Stimulated activated CD8-positive, alpha-beta memory T cell treated with anti-CD3 and anti-CD28 coated beads, Interleukin-15, amount 100 ng/mL, for 1 hour (primary cell): ENCODE measurements at places on chromosomes 16 and 17.

DNA sequence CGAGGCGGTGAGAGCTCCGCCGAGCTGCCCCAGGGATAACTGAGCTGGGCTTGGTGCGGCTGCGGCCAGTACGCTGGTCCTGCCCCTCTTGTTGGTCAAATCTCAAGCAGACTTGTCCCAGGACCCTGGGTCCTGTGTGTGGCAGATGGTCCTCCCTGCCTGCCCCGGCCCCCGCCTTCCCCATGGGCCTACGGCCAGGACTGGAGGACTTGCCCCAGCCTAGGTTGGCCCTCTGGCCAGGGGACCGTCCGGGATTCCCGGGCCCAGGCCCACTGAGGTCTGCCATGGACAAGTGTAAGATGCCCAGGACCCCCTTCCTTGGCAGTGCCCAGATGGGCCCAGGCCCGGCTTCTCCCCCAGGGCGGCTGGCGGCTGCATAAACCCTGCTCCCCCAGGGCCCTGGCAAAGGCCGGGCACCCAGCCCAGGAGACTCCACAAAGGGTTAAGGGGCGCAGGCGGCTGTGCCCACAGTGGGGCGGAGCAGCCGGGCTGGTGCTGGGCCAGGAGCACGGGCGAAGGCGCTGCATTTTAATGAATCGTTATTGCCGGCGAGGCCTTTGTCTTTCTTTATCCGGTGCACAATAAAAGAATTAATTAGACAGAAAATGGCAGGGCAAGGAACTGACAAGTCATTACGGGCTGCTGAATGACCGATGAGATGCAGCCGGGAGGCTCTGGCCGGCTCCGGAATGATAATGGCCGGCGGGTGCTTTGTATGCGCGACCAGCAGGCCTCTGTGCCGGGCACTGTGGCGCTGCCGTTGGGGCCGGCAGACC is 9.1 kb downstream of the SOX8 start:
- DNase-seq: no peak

DNA sequence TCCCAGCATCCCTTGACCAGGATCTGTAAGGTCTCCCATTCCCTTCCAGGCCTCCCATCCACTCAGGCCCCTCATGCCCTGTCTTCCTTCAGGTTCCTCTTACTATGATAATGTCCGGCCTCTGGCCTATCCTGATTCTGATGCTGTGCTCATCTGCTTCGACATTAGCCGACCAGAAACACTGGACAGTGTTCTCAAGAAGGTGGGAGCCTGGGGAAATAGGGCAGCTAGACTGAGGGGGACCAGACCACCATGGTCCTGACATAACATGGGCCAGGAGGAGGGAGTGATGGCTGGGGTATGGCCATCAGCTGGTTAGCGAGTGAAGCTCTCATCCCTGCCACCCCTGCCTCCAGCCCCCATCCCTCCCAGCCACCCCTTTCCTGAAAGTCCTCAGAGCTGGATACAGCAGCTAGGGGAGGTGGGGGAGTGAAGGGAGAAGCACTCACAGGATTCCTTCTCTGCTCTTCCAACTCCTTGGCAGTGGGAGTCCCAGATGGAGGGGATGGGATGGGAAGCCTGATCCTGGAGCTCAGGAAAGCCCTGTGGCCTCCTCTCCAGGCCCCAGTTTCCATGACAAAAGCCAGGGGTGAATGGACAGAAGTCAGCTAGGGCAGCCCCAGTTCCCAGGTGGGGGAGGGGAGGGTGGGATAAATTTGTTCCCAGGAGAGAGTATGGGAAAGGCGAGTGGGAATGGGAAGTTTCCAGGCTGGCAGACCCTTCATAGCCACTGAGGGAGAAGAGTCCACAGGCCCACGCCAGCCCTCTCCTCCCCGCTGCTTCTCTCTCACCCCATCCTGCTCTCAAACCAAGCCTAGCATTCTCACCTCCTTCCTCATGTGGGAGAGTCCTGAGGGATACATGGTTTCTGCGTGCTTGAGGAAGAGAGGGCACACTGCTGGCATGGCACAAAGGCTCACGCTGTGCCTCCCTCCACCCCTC is 2.3 kb downstream of the RND2 start:
- no peak for DNase-seq

GRCh38 chr17:40097087-40097486 is 3.3 kb downstream of the NR1D1 start:
- no peak for DNase-seq

DNA sequence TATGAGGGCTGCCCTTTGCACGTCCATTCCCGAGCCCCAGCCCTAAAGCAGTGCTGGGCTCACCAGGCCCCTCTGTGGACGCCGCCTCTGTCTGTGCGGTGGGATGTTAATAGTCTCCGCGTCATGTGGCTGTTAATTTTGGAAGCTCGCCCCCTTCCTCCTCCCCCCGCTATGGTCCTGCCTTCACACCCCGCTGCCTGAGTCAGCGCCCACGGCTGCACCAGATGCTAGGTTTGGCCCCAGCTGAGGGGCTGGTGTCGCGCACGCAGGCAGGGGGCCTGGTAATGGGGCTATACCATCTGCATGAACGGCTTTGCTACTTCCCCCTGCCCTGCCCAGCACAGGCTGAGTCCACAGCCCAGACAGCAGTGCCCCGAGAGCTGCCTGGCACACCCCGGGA is 4.1 kb upstream of the SSTR5 start:
- no peak for DNase-seq

GRCh38 chr16:90044111-90044551 is 24.9 kb upstream of the DBNDD1 start:
- DNase-seq: no peak

DNA sequence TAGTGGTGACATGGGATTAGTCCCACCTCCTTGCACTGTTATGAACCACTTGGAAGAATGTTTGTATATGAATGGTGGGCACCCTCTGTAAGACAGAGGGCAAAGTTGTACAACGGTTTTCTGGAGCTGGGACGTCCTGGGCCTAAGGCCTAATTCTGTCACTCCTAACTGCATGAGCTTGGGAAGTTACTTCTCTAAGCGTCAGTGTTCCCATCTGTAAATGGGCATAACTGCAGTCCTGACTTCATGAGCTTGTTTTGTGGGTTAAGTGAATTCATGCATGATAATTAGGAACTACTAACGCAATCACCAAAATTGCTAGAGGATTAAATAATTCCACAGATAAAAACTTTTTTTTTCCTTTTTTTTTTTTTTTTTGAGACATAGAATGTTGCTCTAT is 1.8 kb downstream of the TBC1D16 start:
- DNase-seq: no peak

DNA sequence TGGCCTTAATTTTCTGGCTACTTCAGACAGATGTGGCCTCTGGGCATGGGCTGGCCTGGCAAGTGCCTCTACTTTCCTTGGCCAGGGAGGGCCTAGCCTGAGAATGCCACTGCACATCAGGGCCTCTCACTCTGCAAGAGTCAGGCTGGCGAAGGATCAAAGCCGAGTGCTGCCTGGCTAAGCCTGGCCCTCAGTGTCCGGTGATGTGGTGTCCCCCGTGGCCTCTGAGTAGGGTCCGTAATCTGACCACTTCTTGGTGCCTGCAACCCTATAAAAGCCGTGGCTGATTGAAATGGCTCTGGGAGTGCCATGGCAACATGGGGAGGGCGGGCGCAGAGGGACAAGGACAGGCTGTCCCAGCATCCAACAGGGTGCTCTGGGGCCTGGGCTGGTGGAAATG is 30.2 kb downstream of the TBX4 start:
- DNase-seq: no peak

GRCh38 chr16:80324371-80324770 is 216.4 kb upstream of the DYNLRB2 start:
- no peak for DNase-seq

GRCh38 chr17:60065136-60065535 is 13.6 kb downstream of the HEATR6 start:
- no peak for DNase-seq

- no peak for DNase-seq
These were observed 81.8 kb downstream of the SPACA3 start for GRCh38 chr17:33073416-33073815.
